ENCODE measurements at places on chromosomes 5 and 9.

DNA sequence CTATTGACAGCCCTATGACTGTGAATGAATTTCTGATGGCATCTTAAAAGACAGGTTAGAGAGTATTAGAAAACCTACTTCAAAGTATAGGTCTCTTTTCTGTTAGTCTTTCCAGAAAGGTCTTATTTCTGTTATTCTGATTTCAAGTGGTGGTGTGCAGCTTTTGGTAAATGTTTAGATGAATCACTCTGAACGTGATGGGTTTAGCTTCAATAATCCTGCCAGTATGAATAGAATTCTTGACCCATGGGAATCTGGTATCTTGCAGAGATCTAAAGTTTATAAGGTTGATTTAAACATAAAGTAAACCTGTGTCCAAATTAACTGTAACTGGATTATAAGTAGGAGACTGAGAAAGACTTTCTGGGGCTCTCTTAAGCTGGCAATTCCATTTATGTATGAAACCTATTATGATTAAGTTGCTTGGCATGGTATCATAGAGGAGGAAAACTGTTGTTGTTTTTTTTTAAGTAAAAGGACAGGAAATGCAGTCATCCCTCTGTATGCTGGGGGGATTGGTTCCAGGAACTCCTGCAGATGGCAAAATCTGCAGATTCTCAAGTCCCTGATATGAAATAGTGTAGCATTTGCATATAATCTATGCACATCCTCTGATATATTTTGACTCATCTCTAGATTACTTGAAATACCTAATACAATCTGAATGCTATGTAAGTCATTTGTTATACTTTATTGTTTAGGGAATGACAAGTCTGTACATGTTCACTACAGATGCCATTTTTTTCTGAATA is 77.0 kb upstream of the ADAMTS19 start:
- no peak for DNase-seq

DNA sequence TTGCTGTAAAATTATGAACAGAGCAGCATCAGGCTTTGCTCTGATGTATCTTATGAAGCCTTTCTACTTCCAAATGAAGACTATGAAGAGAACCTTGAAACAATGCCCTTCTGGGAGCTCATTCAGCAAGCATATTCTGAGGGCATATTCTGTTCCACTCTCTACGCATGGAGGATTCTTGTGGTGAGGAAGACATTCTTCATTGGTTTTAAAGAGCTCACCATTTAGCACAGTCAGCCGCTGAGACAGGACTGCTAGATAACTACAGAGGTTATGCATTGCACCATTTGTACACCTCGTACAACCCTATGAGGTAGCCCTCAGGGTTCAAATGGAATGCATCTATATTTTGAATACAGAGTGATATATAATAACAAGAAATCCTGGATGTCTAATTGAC is 61.0 kb downstream of the INVS start:
- no peak for DNase-seq

DNA sequence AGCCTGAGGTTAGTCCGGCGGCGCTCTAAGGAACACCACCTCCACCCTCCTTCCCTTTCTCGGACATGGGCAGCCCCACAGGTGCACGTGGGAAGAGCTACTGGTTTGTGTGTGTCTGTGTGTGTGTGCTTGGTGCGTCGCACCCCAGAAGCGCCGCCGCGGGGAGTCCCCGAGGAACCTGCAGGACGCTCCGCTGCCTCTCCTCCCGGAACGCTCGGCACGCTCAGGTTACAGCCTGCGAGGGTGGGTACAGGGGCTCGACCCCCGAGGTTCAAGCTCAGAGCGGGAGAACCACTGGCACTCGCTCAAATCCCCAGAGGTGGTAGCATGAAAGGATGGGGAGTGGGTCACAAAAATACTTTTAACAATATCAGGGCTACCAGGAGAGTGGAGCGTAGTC is 2.0 kb downstream of the ASTN2 start:
- no peak for DNase-seq

DNA sequence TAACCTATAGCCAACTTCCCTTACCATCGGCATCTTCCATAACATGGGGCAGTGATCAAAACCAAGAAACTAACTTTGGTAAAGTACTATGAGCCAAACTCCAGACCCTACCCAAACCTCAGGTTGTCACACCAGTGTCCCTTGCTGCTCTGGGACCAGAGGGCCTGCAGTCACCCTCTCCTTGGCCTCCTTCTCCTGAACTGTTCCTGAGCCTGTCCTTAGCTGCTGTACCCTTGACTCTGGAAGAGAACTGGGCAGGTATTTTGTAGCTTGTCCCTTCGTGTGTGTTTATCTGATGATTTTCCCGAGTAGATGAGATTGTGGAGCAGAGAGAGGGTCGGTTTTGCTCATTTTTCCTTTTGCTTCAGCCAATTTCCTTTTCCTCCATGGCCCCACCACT is 240.4 kb downstream of the SYK start:
- no peak for DNase-seq

- no peak for DNase-seq
Measured at GRCh38 chr9:14221558-14221957, 92.4 kb downstream of the NFIB start.

- no peak for DNase-seq
Measured at GRCh38 chr5:2240118-2240904, 357.6 kb upstream of the IRX4 start.

DNA sequence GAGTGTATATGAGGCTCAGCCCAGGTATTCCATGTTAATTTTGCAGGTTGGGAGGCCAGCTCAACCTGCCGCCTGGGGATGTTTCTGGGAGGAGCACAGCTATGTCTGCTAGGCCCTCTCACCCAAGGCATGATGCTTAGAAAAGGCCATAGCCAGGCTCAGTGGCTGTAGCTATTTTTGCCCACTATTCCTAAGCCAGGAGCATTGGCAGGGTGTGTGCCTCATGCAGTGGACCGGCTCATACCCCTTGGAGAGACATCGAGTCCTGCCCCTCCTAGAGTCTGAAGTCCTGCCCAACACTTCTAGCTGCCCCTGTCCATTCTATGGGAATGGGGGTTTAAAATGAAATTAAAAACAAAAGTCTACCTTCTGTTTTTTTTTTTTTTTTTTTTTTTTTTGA is 22.3 kb downstream of the ADCY2 start:
- no peak for DNase-seq

DNA sequence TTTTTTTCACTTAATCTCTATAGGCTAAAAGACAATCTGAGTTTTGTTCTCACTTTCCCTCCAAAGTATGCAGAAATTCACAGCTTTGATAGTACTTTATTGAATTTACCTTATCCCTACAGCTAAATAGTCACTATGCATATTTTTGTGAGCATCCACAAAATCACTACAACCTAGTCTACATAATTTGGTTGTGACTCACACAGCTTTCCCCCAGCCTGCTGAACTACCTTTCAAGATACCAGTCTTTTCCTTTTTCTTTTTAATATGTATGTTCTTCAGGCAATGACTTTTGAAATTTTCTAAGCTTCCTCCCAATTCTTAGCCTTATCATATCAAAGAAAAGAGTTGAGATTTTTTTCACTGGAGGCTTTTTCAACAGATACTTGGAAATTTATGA is 347.3 kb upstream of the CDH6 start:
- DNase-seq, result no peak

DNA sequence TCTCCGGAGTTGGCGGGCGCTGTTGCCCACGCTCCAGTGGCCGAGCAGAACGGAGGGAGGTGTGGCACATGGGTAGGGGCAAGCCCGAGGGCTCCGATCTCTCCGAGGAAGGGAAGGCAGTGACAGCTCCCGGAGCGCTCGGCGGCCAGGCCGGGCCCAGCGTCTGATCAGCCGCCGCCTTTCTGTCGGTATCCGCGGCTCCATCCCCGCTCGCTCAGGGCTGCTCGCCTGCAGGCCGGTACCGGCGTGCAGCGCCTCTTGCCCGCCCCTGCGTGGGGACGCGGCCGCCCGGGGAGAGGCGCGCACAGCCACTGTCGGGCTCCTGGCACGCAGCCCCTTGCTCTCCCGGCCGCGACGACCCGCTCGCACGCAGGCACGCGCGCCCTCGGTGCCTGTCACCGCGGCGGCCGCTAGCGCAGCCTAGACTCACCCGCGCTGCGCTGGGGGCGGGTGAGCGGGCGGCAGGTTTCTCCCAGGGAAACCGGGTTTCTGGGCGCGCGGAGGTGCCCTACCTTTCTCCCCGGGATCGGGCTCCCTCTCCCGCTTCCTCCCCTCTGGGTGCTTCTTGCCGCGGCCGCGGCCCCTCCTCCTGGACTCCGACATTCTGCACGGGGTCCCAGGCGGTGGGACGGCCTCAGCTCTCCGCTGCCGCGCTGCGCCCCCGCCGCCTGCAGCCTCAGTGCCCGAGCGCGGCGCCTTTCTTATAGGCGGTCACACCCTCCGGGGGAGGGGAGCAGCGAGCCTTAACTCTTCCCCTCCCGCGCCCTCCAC is 108.4 kb downstream of the PSD2 start:
- DNase-seq, result no peak

- no peak for DNase-seq
Measured at GRCh38 chr5:14577971-14578370, 3.6 kb upstream of the OTULINL start.

DNA sequence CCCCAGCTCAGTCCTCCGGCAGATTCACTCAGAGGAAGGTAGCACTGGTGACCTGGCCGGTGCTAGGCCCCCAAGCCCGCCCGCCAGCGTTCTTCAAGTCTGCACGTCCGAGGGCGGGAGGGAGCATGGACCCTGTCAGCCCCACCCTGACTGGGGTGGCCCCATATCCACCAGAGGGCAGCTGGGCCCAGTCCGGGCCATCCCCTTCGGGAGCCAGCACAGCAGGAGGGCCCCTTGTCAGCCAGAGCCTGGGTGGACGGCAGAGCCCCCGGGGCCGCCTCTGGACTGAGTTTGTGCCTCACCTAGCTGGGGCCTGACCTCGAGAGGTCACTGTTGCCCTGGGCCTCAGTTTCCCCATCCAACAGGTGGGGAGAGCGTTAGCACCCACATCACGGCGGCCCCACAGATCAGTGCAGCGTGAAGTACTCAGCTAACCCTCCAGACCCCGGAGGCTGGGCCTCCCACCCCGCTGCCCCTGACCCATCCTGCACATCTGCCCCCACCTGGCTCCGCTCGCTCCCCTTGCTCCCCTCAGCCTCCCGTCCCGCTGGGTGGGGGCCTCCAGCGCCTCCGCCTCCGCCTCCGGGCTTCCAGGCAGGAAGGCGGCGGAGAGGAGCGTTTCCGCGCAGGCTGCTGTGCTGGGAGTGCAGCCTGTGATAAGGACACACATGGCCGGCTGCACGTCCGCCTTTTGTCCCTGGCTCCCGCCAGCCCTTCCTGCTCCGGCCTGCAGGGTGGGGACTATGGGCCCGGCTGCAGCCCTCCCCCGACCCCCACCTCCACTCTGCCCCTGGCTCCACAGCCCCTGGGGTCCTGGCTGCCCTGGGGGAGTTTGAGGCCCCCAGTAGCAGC is 16.6 kb upstream of the EGFL7 start:
- DNase-seq, result no peak

DNA sequence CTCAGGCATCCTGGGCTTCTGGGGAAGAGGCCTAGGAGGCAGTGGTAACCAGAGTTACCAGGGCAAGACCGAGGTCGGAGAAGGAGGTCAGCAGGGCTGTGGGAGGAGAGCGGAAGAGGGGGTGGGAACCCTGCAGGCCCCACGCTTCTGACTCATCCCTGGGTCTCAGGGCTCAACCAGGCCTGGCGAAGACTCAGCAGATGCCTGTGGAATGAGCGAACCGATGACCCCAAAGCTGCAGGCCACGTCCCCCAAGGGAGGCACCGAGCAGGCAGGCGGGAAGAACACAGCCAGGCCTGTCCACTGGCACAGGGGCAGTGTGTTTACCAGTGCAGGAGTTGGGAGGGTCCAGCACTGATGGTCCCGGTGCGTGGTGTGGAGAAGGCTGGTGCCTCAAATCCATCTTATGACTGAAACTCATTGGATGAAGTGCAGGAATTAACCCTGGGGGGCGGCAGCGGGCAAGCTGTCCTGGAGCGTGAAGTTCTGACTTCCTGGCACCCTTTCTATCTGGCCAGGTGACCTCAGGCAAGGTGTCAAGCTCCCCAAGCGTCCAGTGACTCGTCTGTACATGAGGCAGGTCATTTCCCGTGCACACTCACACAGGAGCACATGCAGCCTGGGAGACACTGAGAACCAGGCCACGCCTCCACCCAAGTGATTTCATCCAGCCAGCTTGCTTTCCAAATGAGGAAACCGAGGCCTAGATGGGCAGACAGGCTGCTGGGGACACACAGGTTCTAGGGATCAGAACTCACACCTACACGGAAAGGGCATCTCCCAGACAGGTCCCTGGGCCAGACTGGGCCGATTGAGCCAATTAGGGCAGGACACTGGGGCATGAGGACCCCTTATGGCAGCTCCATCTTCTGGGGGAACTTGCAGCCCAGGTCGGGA is 69.1 kb downstream of the ADAMTS2 start:
- no peak for DNase-seq

GRCh38 chr9:136507221-136507991 is 24.6 kb upstream of the SEC16A start:
- DNase-seq, result no peak

DNA sequence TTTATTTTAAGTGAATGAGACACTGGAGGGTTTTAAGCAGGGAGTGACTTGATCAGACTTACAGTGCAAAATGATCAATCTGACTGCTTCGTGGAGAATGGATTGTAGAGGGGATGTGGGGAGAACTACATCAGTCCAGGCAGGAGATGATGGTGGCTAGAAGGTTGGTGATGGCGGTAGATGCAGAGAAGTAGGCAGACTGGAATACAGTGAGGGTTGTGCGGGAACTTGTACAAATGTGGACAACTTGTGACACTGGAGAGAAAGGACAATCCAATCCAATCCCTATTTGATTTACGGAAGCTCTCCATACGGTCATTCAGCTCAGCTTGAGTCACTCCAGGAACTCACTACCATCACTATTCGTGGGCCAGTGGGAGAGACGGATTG is 593 bp downstream of the TIGD6 start:
- no peak for DNase-seq

GRCh38 chr9:36937951-36938350 is 96.1 kb downstream of the PAX5 start:
- no peak for DNase-seq

- no peak for DNase-seq
Measured at GRCh38 chr5:135215617-135216470, 181.8 kb upstream of the PITX1 start.

DNA sequence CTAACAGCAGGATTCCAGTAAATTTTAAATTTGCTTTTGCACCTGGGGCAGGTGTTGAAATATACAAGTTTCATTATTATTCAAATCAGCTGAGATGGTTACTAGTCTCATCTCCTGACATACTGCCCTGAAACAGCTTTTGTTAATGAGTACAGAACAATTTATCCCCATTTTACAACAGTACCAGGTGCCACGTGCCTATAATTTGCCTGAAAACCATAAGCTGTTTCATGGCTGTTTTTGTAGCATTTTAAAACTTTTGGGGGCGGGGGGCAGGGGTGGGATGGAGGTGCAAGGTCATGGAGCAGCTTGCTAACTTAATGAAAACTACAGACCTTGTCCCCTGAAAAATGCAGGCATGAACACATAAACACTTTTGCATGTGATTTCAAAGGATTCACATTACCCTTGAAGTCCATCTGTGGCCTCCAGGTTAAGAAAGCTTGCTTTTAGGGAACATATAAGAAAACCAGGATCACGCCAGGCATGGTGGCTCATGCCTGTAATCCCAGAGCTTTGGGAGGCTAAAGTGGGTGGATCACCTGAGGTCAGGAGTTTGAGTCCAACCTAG is 42.1 kb downstream of the TIMD4 start:
- no peak for DNase-seq

- no peak for DNase-seq
Measured at GRCh38 chr9:112601636-112602035, 115.0 kb downstream of the KIAA1958 start.
